ENCODE measurements at places on chromosomes 6 and 20.
A peak's percentile ranks its signal among the peaks of the same experiment; 100 is the strongest.

- no peak for DNase-seq
Observed at GRCh38 chr6:112031960-112032359, 21.9 kb upstream of the CCN6 start.

- DNase-seq, result no peak
Observed at GRCh38 chr6:35026434-35027222, 114.5 kb downstream of the TCP11 start.

DNA sequence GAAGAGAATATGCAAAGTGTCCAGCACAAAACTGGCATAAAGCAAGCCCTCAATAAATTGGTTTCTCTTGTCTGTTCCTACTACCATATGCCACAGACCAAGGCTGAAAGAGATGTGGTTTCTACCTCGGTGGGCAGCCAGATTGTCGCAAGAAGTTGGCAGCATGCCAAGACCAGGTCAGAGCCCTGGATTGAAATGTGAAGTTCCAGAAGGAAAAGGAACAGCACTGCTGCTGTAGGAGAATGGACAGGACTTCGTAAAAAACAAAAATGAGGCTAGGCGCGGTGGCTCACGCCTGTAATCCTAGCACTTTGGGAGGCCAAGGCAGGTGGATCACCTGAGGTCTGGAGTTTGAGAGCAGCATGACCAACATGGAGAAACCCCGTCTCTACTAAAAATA is 22.1 kb downstream of the MRPL14 start:
- DNase-seq, result no peak

GRCh38 chr6:79467716-79468115 is 69.5 kb downstream of the LCA5 start:
- no peak for DNase-seq

DNA sequence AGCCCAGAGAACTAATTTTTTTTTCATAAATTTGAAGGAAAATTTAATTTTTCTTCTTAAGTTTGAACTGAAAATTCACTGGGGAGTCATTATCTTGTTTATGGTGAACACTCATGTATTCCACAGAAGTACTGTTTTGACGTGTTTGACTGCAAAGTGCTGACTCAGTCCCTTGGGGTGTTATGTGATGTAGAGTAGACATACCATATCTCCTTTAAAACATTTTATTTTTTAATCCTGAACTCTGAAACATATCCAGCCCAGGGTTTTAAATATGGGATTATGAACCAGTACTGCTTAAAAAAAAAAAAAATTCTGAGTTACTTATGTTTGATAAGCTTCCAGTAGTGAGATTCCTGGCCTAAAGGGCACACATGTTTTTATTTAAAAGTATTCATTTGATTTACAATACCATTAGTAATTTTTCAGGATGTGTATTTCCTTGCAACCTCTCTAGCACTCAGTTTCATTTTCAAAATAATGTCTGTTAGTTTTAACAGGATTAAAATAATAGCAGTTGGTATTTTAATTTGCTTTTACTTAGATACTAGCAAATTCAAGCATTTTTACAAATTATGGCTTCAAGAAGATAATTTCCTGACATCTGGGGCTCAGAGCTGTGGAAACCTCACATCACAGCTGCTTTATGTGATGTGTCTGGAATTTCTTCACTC is 81.7 kb upstream of the PDE10A start:
- DNase-seq, result no peak

- no peak for DNase-seq
Observed at GRCh38 chr6:12962529-12962928, 246.0 kb downstream of the PHACTR1 start.

DNA sequence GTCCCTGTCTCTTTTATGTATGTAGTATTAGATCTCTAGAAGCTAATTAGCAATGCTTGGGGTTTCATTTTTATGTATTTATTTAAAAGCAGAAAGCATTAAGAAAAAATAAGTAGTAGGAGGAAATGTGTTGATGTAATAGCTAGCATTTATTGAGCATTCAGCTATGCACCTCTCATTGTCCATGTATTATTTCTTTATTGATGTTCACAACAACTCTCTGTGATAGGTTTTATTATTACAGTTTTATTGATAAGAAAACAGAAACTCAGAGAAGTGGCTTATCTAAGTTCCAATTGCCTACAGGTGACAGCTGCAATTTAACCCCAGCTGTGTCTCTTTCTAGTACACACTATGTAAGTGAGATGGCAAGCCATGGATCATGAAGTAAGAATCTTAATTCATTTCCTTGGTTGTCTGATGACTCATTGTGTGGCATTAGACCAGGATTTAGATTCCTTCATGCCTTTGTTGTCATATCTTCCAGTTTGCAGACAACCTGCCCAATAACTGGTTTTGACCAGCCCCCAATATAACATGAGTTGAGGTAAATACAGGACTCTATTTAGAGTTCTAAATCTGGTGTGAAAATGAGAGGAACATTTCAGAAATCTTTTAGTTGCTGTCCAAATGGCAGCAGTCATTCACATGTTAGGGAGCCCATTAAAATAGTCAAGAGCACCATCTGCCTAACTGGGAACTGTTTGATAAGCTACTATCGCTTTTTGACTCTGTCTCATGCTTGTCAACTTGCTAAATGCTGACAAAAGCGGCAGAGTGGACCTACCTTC is 170.8 kb upstream of the PHACTR1 start:
- no peak for DNase-seq

DNA sequence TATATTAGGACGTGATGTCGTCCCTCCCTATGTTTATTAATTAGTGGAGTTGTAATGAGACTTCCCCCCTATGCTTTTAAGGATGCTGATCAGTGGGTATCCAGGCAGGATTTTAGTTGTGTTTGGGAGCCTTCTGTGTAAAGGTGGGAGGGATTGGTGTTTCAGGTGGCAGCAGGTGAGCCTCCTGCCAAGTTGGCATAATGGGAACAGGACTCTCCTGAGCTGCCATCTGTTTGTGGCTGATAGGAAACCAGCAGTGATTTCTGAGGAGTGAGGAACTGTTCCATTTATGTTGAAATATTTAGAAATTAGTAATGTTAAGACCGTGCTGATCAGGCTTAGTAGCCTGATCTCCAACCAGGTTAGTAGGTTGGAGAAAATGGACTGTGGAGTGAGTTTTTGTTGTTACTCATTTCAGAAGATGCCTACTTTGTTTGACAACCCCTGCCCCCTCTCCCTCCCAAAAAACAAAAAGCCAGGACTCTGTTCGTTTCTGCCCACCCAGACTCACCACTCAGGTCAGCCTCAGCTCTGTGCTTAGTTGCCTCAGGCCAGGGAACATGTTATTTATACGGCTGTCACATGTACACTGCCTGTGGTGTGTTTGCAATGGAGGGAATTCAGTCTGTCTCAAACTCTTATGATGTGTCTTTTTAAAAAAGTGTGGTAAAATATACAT is 55.4 kb upstream of the TULP4 start:
- DNase-seq, result no peak

- DNase-seq, result no peak
Observed at GRCh38 chr20:21684671-21685070, 20.8 kb upstream of the PAX1 start.

GRCh38 chr20:58545565-58546415 is 30.6 kb upstream of the APCDD1L start:
- DNase-seq, result no peak

- DNase-seq, result no peak
Observed at GRCh38 chr20:50876816-50877215, 54.4 kb downstream of the ADNP start.

GRCh38 chr20:16195671-16196070 is 377.6 kb downstream of the KIF16B start:
- DNase-seq, result no peak

DNA sequence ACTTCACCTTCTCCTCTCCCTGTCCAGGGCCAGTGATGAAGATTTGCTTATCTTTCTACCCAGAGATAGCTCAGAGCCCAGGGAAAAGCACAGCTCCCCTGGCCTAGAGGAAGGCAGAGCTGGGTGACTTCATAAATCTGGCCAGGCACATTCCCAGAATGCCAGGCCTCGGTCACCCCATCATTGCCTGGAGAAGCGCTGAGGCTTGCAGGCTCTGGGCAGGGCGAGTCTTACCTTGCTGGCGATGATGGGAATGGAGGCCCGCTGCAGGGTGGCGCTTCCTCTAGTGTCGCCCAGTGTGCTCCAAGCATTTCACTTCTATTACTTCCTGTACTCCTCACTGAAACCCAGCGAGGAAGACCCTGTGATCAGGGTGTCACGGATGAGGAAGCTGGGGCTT is 60.1 kb downstream of the DAAM2 start:
- no peak for DNase-seq

DNA sequence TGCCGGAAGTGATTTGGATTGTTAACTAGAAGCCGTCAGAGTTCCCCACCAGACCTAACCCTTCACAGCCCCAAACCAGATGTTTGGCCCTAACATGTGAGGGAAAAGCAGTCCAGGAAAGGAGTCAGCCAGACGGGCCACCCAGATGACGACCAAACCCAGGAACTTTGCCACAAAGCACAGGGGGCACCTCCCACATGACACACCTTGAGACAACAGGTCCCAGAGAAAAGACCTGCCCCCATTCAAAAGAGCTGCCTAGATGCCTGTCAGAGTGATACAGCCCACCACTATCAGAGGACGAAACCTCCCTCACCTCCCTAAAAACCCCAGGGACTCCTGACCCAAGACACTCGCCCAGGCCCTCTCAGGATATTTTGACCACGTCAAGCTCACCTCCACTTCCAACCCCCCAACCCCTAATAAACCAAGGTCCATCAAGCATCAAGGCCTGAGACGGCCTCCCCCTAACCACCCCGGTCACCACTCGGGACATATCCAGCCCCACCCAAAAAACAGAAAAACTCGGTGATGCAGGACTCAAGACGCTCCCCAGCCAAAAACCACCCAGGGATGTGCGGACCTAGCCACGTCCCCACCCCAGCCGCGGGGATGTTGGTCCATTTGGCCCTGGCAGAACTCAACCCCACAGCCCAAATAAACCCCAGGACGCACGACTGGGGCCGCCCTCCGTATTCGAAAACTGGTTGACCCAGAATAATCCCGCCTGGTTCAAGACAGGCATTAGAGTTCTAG is 662 bp downstream of the ZNF343 start:
- peak; percentile 20 for DNase-seq

DNA sequence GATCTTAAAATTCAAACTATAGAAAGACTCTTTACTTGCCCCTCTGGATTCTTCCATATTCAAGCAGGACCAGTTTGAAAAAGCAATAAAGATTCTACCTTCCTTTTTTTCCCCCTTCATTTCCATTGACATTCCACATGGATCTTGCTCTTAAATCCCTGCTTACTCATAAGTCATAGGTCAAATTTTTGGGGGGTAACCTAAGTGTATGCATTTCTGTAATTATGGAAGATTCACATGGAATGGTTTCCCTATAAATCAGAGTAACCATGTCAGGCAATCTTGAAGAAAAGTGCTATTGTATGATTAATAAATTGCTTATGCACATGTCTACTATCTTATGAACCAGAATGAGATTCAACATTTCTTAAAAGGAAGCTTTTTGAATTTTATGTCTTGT is 551.0 kb downstream of the HAO1 start:
- DNase-seq, result no peak

DNA sequence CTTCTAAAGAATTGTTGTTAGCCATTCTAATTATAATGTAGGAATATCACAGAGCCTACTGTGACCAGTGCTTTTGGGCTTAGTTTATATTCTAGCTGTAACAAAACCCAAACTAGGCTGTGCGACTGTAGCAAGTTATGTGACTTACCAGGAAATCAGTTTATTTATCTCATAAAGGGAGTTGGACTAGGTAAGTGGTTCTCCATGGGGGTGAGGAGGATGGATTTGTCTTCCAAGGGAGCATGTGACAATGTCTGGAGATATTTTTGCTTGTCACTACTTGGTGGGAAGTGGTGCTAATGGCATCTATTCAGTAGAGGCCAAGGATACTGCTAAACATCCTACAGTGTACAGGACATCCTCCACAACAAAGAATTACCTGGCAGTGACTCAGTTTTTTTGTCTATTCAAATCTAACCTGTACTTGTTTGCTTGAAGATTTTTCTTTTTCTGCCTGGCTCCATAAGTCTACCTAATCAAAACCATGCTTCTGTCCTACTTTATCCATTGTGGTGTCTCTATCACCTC is 32.5 kb downstream of the ZFAND3 start:
- no peak for DNase-seq

GRCh38 chr6:77987035-77987384 is 334.2 kb downstream of the MEI4 start:
- no peak for DNase-seq

GRCh38 chr20:2563116-2563515 is 26.7 kb downstream of the TMC2 start:
- no peak for DNase-seq

DNA sequence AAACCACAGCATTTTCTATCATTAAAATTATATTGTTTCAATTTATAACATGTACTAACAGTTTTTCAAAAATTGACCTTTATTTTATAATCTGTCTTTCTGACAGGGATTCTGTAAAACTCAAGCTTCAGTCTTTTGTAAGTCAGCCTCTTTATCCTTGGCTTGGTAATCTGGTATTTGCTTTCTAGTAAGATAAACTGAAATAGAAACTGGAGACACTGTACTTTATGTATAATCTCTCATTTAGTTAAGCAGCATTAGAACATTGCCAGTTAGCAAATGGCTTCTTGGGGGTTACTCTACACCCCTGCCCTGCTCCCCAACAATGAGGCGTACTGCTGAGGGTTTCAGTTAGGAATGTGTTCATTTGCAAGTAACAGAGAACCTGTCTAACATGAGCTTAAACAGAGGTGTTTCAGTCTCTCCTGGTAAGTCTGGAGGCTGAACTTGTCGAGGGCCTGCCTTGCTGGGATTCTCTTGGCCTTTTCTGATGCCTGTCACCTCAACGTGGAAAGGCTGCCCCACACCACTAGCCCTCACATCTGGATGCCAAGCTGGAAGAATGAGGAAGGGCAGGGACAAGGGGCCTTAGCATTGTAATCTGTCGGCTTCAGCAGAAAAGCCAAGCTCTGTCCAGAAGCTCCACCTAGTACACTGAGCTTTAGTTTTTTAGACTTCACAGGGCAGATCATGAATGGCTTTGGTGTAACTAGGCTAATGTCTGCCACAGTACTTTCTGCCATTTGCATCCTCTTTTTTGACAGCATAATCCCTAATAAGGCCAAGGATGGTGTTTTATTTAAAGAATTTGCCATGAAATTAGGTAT is 34.8 kb downstream of the SH3BGRL2 start:
- no peak for DNase-seq

DNA sequence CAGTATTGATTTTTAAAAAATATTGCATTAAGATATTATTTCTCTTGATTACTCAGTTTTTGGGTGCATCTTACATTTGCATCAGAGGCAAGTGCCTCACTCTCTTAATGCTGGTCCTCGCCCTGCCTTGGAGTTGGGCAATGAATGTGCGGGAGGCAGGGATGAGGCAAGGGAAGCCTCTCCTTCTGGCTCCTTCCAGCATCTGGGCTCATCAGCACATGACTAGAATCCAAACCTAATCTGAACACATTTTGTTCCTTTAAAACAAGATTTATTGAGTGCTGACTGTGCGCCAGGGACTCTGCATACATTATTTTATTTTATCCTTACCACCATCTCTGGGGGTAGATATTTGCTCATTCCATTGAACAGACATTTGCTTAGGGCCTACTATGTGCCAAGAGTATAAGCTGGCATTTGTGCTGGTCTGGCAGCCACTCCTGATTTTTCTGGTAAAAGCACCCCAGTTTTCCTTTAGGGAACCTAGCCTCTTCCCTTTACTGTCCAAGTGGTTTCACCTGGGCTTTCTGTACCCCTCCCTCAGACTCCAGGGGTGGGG is 71.9 kb upstream of the ZNFX1 start:
- no peak for DNase-seq
